ENCODE measurements at places on chromosomes 3 and 15.

DNA sequence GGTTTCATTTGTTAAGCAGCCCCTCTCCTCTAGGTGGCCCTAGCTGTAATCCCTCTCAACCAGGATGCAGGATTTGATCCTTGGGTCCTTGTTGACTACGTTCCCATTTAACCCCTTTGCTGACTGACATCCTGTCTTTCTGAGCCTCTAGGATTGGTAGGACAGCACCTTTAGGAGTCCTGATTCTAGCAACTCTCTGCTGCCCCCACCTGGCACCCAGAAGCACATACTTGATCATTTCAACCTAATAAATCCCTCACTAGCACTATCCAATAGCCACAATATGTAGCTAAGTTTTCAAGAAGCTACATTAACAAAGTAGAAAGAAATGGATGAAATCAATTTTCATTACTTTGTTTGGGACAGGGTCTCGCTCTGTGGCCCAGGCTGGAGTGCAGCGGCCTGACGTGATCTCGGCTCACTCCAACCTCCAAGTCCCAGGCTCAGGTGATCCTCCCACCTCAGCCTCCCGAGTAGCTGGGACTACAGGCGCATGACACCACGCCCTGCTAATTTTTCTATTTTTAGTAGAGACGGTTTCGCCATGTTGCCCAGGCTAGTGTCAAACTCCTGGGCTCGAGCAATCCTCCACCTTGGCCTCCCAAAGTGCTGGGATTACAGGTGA is 28.3 kb downstream of the RSL24D1 start:
- peak; percentile 2 for DNase-seq

DNA sequence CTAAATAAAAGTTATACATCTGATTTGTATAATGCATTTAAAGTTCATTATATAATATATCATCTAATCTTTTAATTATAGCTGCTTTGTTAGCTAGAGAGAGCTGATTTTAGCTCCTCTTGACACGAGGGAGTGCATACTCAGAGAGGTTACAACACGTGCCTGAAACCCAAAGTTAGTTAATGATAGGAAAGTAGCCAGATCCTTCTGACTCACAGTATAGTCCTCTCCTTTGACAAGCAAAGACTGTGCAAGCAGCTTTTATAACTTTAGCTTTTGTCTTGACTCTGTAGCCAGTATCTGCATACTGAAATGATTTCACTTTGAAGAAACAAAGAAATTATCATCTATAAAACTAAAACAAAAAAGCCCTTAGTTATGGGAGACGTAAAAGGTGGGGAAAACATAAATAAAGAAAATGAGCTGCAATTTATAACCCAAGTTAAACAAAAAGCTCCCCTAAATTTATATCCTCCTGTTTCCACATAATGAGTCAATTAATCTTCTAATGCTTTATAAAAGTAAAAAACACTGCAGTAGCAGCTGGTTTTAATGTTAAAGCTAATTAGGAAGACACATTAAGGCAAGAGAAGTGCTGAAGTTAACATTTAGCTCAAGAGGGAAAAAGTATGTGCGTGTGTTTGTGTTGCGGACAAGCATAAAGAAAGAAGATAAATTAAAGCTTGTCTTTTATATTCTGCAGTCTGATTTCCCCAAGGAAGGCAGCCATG is 13.1 kb downstream of the GABRR3 start:
- no peak for DNase-seq

GRCh38 chr3:98388147-98388546 is 2.3 kb upstream of the OR5K3 start:
- no peak for DNase-seq

- no peak for DNase-seq
These were observed 323.3 kb downstream of the DIPK2A start for GRCh38 chr3:144294659-144295538.

DNA sequence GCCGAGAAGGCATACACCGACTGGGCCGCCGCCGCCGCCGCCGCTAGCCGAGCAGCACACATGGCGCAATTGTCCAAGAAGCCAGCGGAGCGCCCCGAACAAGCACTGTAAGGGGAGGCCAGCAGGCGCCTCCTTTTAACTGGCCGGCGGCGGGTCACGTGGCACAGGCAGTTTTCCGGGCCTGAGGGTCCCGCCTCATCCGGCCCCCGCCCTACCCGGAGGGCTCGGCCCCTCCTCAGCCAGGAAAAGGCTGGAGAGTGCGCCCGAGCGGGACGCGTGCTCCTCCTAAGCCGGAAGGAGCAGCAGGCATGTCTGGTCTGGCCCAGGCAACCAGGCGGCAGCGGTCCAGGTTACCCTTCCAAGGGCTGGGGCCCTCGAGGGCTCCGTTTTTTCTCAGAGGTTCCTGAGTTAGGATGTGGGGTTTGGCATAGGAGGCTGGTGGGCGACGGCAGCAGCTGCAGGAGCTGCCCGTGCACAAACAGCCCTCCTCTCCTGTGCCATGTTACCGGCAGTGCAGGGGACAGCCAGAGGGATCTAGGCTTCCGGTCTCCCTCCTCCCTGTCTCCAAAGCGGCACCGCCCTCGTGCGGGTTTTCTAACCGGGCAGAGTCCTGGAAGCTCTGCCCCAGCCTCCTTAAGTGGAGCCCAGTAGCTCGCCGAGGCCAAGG is at the start of gene GPX1:
Gene GPX1 (minus strand): TSS at position 137 of the 667 bp plus-strand sequence. CDS start 75 bp downstream, at position 62.
- peak; percentile 39 for DNase-seq

- no peak for DNase-seq
These were observed 323.5 kb upstream of the ROPN1 start for GRCh38 chr3:124315215-124316033.

DNA sequence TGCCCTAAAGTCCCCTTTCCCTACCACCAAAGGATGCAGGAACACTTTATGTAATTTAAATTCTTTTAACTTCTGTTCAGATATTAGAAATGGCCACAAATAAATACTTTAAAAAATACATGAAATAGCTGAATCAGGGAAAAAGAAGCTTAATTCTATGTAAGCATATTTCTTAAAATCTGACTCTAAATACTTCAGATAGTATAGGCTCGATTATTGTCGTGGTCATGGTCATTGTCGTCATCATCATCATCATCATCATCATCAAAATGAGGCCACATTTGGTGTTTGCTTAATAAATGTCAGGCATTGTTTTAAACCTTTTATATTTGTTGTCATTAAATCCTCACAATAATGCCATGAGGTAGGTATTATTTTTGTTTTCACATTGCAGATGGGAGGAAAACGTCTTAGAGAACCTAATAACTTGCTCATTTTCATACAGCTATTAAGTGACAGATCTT is 14.6 kb downstream of the SLC2A2 start:
- DNase-seq, result no peak

GRCh38 chr15:101124731-101125451 is 127.0 kb downstream of the CHSY1 start:
- no peak for DNase-seq

DNA sequence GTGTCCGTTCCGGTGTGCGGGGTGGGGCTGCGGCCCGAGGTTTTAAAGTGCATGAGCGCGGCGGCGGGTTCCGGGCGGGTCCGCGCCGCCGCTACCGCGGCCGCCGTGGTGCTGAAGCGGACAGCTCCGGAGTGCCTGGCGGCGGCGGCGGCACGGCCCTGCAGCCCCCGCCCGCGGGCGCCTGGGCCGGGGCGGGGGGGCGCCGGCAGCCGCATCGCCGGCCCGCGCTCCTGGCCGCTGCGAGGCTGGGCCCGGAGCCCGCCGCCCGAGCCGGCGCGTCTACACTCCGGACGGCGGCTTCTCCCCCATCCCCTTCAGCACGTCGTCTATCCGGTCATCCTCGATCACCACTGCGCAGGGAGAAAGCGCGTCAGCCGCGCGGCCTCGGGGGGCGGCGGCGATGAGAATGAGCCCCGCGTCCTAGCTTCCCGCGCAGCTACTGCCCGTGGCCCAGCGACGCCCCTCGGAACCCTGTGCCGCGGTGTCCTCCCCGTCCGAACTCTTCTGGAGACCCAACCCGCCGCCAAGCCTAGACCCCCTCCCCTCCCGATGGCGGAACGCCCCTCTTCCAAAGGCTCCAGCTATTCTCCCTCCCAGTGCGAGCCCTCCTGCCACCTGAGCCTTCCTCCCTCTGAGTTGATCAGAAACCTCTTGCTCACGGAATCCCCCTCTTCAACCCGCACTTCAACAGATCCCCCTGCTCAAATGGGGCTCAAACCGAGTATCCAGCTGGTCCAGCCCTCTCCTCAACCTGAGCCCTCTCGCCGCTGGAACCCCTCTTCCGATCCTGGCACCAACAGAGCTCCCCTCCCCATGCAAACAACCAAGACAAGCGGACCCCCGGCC is 1.3 kb downstream of the CAMK2N2 start:
- no peak for DNase-seq

DNA sequence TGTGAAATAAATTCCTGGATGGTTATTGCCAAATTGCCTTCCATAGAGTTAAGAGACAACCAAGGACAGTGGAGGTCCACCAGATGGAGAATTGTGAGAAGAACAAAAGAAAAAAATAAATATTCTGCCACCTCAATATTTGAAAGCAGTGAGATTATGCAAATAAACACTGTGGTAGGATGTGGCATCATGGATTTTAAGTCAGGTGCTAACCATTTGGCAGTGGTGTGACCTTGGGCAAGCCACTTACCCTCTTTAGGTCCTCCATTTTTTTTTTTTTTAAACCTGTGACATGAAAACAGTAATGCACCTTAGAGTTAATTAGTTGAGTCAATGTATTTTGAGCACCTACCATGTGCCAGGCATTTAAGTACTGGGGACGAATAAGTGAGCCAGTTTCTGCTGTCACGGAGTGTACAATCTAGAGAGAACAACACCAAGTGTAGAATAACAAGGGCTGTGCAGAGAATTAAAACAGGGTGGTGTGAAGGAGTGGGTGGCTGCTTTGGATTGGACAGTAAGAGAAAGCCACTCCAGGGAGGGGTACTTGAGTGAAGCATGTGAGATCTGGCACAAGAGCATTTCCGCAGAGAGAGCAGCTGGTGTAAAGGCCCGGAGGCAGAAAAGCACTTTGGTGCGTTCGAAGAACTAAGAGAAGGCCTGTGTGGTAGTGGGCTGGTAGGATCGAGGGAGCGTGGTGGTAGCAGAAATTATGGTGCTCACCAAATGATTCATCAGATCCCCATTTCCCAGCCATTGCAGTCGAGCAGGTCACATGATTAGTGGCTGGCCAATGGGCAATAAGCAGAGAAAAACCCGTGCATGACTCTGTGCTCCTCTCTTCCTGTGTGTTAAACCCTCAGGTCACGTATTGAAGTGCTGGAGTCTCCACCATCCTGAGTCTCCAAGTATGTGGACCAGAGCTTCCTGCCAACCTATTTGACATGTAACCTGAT is 39.2 kb downstream of the CCK start:
- no peak for DNase-seq

- no peak for DNase-seq
These were observed 71.0 kb downstream of the ATP2B2 start for GRCh38 chr3:10434144-10434937.

- DNase-seq, result no peak
These were observed 212.7 kb downstream of the C3orf38 start for GRCh38 chr3:88362428-88362827.

DNA sequence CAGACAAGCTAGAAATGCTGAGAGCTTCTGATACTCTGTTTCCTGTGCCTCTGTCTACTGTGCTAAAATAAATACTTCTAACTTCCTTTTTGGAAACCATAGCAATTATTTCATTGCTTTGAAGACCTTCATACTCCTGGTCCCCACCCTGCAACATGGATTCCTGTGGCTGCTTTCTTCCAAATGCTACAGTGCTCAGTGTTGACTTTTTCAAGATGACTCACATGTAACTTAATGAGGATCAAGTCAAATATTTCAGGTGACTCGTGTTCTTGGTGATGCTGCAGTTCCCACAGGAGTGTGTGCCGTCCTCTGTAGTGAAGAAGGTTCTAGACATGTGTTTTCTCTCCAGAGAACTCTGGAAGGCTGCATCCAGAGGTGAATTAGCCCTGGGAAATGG is 288.6 kb downstream of the CLSTN2 start:
- DNase-seq, result no peak

DNA sequence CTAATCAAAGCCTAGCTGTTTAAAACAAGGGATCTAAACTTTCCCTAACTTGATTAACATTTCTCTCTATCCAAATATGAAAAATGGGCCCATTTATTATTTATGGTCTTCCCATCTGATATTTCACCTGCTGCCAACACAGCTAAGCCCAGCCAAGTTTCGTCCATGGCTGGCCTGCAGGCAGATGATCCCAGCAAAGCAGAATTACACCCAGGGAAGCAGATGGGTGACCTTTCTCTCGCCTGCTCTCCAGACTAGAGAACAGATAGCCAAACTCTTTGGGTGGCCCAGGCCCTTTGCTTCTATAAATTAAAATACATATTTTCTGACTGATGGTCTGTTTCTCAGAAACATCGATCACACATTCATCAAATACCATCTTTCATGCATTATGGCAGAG is 1038.8 kb downstream of the AGBL1 start:
- no peak for DNase-seq

DNA sequence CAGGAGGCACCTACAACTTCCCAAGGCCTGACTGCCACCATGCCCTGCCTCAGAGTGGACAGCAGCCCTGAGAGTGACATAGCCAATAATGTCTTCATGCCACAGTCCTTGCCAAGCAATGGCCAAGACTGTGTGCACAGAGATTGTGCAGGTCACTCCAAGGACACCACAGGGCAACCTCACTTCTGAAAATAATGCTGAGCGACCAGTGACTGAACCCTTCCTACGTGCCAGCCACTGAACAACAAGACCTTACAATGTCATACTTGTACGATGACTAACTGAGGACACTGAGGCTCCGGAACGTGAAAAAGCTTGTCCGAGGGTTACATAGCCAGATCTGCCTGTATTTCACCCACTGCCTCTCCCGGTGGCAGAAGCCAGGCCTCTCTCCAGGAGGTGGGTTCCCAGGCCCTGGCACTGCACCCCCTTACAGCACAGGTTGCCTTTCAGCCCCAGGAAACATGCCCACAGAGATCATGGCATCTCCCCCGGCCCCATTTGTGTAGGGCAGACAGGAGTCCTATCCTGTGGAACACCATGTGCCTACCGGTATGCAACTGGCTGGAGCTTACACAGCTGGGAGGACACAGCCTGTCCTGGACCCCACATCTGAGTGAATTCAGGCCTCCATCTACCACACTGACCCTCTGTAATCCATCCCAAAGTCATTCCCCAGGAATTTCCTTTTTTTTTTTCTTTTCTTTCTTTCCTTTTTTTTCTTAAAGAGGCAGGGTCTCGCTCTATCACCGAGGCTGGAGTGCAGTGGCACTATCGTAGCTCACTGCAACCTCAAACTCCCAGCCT is 72.3 kb downstream of the SLC12A8 start:
- no peak for DNase-seq

- DNase-seq, result peak; percentile 57
These were observed at the start of gene SCAANT1 for GRCh38 chr3:63911873-63912767. Gene SCAANT1 (minus strand): TSS chr3:63912383.

- DNase-seq, result no peak
These were observed 142.5 kb upstream of the MBNL1 start for GRCh38 chr3:152126260-152126659.

DNA sequence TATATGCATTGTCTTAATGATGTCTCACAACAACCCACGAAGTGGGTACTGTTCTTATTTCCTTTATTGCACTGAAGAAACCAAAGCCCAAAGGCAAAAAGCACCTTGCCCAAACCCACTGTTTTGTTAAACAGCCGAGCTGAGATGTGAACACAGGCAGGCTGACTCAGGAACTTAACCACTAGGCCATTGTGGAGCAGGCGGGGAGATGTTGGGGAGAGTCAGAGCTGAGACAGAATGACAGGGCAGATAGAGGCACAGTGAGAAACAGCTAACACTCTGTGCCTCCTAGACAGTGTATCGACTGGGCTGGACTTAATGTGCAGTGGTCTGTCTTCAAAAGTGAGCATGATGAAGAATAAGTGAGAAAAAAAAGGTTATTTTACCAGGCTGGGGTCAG is 56.5 kb downstream of the RPLP1 start:
- no peak for DNase-seq

Data from stimulated activated CD4-positive, alpha-beta T cell treated with anti-CD3 and anti-CD28 coated beads, Interleukin-1b, Interleukin-23, amount 100 ng/mL, for 1 hour (primary cell).